ENCODE measurements at places on chromosomes 3 and 15. TPM values are rescaled to one million over a fixed set of nuclear protein-coding genes. Genes with fewer than 3 reads are reported as not detected.

DNA sequence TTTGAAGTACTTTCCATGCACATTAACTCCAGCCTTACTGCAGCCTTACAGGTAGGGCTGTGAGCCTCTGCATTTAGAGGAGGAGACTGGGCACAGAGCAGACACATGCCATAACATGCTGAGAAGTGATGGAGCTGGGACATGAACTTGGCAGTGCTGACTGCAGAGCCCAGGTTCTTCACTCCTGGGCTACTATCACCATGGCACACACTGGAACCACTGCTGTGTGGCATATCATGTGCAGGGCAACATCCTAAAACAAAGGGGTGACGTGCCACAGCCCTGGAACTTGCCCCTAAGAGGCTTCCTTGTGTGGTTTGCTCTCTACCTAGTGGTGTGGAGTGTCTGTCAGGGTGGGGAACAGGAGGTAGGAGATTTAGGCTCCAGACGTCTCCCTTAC, 25.4 kb downstream of the EHD4 start:
- DNase-seq, result no peak

GRCh38 chr3:15579051-15579450, 22.3 kb downstream of the HACL1 start:
- no peak for DNase-seq

DNA sequence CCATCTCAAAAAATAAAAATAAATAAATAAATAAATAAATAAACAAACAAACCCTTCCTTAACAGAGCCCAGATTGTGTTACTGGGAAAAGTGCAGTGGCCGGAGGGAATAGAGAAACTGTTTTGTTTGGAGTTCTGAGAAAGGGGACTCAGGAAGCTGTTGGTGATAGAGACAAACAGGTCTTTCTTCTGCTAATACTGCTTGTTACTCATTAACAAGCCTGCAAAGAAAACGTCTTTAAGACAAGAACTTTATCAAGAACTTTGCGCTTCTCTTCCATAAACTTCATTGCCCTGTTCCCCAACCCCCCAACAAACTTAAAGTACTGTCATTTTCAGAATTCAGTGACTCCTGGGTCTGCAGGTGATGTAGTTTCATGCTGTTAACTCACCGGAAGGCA, 68.8 kb upstream of the GSK3B start:
- no peak for DNase-seq

- DNase-seq, result no peak
Measured at GRCh38 chr3:37150621-37151020, 23.8 kb downstream of the LRRFIP2 start.

- DNase-seq, result no peak
Measured at GRCh38 chr15:31970007-31970406, 60.3 kb upstream of the CHRNA7 start.

DNA sequence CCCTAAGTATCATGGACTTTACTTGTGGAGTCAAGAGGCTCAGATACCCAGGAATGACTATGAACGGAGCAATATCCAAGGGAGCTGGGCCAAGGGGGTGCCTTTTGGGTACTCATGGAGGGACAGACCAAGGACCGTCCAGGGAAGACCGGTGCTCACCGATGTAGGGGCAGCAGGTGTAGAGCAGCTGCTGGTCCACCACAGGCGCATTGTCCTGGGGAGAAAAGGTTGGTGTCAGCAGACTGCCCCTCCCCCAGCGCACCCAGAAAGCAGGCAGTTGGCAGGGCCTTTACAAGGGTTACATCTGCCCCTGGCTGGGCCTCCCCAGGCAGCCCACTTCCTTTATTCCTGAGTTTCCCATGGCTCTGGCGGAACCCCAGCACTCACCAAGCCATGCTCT, 7.5 kb downstream of the CDAN1 start:
- no peak for DNase-seq

- no peak for DNase-seq
Measured at GRCh38 chr3:160719710-160720109, 36.3 kb upstream of the PPM1L start.

Gene RASGRF1
- 31.4 TPM for total RNA-seq

Gene FOXB1
- not detected for total RNA-seq

Gene CFAP91
- 5.5 TPM for total RNA-seq

Gene CGNL1
- total RNA-seq, result 81.8 TPM

Gene KCNAB1
- 2.9 TPM for total RNA-seq
